Fibroblast of lung (primary cell): ENCODE measurements at places on chromosomes 1 and 21.

- DNase-seq, result no peak
Observed at GRCh38 chr1:33280091-33280661, 23.9 kb downstream of the ZNF362 start.

GRCh38 chr1:218303176-218303879 lies 18.2 kb downstream of the RRP15 start:
- no peak for DNase-seq

GRCh38 chr1:153348511-153349362 lies at the start of gene PGLYRP4:
TSS of gene PGLYRP4 (minus strand) at chr1:153348841. CDS start at chr1:153347932, 909 bp downstream.
- DNase-seq, result no peak

- no peak for DNase-seq
Observed at GRCh38 chr21:35770101-35770945, 290.0 kb downstream of the SETD4 start.

GRCh38 chr1:27726173-27727044 lies 648 bp downstream of the FAM76A start:
- DNase-seq, result peak; percentile 23

GRCh38 chr1:62337706-62338631 lies 18.7 kb upstream of the KANK4 start:
- DNase-seq, result peak; percentile 33

GRCh38 chr1:67683316-67683715 lies 1.7 kb upstream of the GADD45A start:
- peak; percentile 87 for DNase-seq

GRCh38 chr1:205062319-205062718 lies 19.3 kb downstream of the CNTN2 start:
- DNase-seq, result no peak

- no peak for DNase-seq
Observed at GRCh38 chr1:185570962-185571361, 163.2 kb upstream of the HMCN1 start.

DNA sequence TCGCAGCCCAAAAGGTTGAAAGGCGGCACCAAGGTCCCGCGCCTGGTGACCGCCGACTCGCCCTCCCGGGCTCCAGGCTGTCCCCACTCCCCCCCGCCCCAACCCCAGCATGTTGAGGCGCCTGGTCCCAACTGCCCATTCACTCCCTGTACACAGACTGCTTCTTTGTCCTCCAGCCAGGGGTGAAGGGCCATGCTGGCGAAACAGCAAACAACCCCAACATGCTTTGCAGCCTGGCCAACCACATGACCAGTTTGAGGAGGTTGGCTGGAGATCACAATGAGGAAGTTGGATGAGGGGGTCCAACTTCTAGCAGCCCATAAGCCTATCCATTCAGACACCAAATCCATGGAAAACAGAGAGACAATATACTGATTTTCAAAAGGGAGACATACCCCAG lies 13.5 kb downstream of the PDE9A start:
- no peak for DNase-seq

- DNase-seq, result no peak
Observed at GRCh38 chr1:160538985-160539651, 16.1 kb upstream of the SLAMF6 start.

DNA sequence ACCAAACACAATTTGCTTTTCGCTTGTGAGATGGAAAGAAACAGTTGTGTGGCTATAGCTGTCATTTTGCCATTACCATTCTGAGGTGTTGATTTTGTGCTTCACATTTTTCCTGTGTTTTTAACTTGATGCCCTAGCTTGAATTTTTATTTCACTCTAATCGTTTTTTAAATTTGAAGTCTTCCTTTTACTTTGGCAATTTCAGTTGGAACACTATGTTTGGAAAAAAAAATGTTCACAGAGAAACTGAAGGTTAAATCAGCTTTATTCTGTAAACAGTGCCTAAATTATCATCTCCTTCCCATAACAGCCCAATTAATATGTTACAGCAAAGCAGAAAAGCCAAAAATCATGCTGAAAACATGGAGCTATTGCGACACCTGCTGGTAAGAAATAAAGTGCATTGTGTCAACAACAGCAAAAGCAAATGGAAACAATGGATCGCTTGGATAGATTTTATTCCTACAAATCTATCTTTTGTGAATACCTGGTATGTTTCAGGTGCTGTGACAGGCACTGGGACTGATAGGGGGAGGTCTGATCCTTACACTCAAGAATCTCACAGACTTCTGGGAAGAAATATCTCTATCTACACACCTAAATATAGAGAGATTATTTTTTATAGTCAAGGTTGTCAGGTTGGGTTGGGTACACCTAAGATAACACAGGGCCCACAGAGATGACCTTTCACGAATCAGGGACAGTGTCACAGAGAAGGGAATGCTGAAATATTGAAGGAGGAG lies 16.2 kb upstream of the ERICH3 start:
- peak; percentile 26 for DNase-seq

- DNase-seq, result no peak
Observed at GRCh38 chr1:24935615-24936484, 5.8 kb upstream of the RUNX3 start.

GRCh38 chr1:56097713-56098112 lies 481.6 kb downstream of the PLPP3 start:
- DNase-seq, result no peak
